CD4-positive, alpha-beta T cell treated with Interleukin-17A for 4 hours (primary cell): ENCODE measurements at places on chromosomes 2 and 18.

- no peak for DNase-seq
Observed at GRCh38 chr2:176558574-176559140, 289.4 kb downstream of the MTX2 start.

- no peak for DNase-seq
Observed at GRCh38 chr2:10045561-10046355, 2.4 kb downstream of the KLF11 start.

- no peak for DNase-seq
Observed at GRCh38 chr2:12320991-12321641, 395.6 kb upstream of the TRIB2 start.

DNA sequence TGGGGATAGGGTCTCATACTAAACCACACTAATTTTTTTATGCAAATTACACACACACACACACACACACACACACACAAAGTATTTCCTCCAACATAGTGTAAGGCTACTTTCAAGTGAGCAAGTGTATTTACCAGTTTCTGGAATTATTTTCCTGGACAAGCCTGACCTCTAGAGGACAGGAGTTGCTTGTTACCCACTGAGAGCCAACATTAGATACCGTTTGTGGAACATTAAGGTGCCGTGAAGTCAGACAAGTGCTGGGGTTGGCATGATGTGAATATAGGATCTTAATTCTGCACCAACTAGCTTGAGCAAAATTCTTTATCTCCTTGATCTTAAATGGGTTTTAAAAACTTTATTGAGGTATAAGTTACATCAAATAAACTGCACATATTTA lies 39.3 kb upstream of the SERPINB2 start:
- DNase-seq = no peak

DNA sequence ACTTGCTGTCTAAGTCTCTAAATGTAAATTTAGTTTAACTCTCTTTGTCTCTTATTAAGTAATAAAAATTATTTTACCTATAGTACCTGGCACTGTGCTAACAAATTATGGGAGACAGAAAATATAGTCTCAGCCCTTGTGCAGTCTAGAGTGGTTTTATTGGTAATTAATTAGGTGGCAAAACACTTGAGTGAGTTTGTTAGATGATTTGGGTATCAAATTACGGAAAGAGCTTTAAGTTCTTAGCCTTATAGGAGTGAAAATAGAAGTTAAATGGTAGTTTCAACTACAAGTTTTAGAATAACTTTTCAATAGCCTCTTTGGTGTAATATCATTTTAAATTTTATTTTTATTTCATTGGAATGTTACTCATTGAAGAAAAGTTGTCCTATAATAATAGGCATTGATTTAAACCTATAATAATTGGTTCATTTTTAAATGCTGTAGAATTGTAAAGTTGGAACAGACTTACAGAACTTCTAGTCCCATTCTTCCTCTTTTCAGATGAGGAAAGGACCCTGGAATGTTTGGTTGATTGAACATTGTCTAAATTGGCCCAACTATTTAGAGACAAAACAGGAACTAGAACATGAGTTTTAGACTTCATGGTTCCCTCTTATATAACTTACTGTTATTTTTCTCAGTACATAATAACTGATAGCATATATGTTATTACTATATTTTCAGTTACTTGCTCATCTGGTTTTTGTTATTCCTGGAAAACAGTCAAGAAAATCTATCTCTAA lies 10.2 kb upstream of the HTR2B start:
- no peak for DNase-seq

- DNase-seq = no peak
Observed at GRCh38 chr2:10190255-10190654, 67.7 kb downstream of the RRM2 start.

GRCh38 chr2:136517716-136518115 lies 247.6 kb upstream of the THSD7B start:
- no peak for DNase-seq

GRCh38 chr2:136052369-136053362 lies 65.3 kb downstream of the CXCR4 start:
- DNase-seq = no peak

DNA sequence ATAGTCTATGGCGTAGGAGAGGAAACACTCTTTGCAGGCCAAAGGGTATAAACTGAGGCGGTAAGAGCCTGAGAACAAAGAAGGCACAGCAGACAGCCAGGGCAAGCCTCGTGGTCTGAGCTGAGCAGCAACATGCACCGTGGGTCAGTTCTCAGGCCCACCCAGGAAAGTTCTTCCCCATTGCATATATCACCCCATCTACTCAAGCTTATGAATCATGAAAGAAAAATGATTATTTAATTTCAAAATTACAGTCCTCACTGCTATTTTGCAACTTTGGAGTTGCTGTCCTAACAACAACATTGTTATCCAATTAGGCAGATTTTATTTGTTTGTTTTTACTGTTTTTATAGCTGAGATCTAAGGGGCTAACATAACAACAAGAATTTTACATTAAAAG lies 54.7 kb upstream of the RIOK3 start:
- DNase-seq = no peak

GRCh38 chr18:63895190-63895589 lies 7.7 kb downstream of the SERPINB2 start:
- DNase-seq = no peak
